ENCODE measurements at places on chromosomes 3 and 15.

DNA sequence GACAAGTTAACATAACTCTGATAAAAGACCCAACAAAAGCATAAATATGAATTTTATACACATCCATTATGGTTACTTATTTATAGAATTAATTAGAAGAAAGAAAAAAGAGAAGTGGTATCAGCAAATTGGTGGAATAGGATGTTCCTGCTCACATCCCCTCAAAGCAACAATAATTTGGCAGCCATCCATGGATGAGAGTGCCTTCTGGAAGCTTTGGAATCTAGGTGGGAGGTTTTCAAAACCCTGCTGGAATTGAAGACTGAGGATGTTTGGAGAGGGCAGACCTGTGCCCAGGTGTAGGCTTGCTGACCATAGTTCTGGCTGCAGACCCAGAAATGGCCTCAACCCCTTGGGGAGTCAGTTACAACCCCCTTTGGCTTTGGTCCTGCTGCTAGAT lies 91.2 kb downstream of the EDEM1 start:
- H3K27me3 ChIP-seq: no peaks in the 10 kb centered on the region
- DNase-seq: no peak
- no peaks in the 10 kb centered on the region for H3K4me1 ChIP-seq
- H3K27ac ChIP-seq: no peak overlapping the region
- H3K36me3 ChIP-seq: no peaks in the 10 kb centered on the region
- H3K4me3 ChIP-seq: no peak overlapping the region

DNA sequence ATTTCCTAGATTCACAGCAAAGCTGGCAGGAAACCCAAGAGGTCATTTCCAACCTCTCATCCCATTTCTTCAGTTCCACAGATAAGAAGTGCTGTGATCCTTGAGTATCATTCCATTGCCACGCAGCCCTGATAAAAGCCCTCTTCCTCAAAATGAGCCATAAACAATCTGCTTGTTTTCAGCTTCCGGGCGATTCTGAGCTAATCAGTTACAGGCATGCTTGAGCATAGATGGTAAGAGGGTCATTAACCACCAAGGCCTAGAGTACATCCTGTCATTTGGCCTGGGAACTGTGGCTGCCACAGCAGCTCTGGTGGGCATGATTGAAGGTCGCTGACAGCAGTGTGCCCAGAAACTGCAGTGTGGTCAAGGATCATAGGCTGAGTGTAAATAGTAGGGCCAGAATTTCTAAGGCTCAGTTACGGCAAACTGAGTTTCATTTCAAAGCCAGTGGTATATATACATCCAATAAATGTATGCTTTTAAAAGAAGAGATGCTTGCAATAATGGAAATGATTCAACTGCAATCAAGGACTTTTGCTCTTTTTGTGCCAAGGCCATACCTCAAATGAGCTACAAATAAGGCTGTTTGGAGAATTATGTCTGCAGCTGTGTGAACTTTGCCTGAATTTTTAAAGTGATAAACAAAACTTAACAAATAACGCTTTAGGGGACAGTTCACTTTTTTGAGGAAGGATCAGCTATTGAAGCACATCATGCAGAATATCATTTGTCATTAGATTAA lies 47.3 kb downstream of the P3H2 start:
- peak overlapping the region; percentile 57 for H3K27ac ChIP-seq
- no peaks in the 10 kb centered on the region for H3K27me3 ChIP-seq
- H3K4me1 ChIP-seq: no peaks in the 10 kb centered on the region
- H3K4me3 ChIP-seq: no peak overlapping the region
- H3K36me3 ChIP-seq: no peaks in the 10 kb centered on the region
- no peak for DNase-seq

- H3K27me3 ChIP-seq: no peaks in the 10 kb centered on the region
- no peaks in the 10 kb centered on the region for H3K36me3 ChIP-seq
- no peak for DNase-seq
- peak overlapping the region; percentile 93 for H3K27ac ChIP-seq
- H3K4me1 ChIP-seq: peaks cover 15% of the 10 kb centered on the region
- H3K4me3 ChIP-seq: no peak overlapping the region
These were observed 3.9 kb upstream of the RBSN start for GRCh38 chr3:15102836-15103235.

DNA sequence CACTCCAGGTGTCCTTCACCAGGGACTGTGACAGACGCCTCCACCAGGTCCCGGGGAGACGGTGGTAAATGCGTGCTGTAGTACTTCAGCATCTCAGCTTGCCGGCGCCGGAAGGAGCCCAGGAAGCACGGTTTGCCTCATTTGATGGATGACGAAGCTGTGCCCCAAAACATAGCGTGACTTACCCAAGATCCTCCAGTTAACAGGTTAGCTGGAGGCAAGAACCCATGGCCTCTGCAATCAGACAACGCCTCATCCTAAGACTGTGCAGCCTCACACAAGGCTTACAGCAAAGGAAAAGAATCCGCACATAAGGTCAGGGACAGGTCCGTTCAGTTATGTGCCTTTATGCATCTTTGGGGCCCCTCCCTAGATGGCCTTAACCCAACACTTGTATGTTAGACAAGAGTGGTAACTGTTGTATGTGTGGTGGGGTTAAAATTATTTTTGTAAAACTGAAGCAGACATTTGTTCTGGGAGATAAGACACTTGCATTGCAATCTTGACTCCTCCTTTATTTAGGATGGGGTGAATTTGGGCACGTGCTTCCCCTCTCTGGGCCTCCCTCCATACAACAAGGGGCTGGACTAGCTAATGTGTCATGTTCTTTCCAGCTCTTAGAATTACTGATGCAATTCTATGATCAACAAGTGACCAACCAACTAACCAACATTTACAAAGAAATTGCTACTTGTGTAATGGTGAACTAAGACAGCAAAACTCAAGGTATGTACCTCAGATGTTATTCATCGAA lies 39.4 kb downstream of the VGLL4 start:
- H3K27ac ChIP-seq: no peak overlapping the region
- no peak overlapping the region for H3K4me3 ChIP-seq
- no peaks in the 10 kb centered on the region for H3K4me1 ChIP-seq
- no peaks in the 10 kb centered on the region for H3K27me3 ChIP-seq
